ENCODE measurements at places on chromosomes 6 and 20.
A peak's percentile ranks its signal among the peaks of the same experiment; 100 is the strongest.

DNA sequence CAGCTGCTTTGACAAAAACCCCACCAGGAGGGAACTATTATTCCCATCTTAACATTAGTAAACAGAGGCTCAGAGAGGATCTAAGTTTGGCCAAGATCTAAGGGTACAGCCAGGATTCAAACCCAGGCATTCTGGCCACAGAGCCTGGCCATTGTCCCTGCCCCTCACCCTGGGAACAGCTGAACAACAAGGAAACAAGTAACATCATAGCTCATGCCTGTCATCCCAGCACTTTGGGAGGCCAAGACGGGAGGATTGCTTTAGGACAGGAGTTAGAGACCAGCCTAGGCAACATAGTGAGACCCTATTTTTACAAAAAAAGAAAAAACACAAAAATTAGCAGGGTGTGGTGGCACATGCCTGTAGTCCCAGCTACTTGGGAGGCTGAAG is 27.5 kb downstream of the TOX2 start:
- no peak for DNase-seq

DNA sequence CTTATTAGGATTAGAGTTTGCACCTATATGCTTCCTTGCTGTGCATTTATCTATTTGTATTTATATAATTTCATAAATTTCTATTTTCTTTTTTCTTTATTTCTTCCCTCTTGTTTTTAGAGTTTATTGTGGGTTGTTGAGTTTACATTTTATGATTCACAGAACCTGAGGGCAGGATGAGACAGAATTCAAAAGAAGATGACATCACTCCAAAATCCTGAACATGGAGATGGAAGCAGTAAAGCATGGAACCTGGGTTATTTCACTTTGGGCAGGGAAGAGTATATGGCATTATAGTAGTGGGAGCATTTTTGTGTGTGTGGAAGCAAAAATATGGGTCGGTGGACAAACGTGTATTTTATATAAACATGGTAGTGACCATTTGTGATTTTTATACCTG is 157.5 kb downstream of the RFX6 start:
- no peak for DNase-seq

DNA sequence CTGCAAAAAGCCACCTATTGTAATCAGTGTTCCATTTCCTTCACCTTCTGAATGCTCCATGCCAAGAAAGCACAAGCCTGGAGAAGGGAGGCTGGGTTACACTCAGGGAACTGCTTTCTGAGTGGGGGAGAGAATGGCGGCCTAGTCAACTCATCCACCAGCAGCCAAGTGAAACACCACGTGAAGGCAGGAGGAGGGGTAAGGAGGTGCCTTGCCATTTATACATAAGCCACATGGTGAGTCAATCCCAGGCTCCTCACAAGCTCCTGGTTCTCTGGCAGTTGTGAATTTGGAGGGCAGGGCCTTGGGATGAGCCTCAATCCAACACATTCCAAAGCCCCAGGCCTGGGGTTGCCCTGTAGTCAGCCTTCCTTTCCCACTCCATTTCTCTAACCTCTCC is 149.4 kb downstream of the CD24 start:
- no peak for DNase-seq

- DNase-seq, result no peak
Observed at GRCh38 chr20:7586481-7586880, 353.8 kb downstream of the HAO1 start.

GRCh38 chr6:37919417-37920157 is 100.1 kb downstream of the ZFAND3 start:
- DNase-seq, result no peak

DNA sequence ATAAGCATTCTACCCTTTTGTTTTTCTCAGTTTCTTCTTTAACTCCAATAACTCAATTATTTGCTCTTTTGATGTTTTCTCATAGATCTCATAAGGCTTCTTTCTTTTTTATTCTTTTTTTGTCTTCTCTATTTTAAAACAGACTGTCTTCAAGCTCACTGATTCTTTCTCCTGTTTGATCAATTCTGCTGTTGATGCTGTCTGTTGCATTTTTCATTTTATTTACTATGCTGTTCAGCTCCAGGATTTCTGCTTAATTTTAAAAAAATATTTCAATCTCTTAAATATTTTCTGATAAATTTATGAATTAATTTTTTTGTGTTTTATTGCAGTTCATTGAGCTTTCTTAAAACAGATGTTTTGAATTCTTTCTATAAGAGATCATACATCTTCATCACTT is 48.1 kb upstream of the SNAP91 start:
- DNase-seq, result no peak

DNA sequence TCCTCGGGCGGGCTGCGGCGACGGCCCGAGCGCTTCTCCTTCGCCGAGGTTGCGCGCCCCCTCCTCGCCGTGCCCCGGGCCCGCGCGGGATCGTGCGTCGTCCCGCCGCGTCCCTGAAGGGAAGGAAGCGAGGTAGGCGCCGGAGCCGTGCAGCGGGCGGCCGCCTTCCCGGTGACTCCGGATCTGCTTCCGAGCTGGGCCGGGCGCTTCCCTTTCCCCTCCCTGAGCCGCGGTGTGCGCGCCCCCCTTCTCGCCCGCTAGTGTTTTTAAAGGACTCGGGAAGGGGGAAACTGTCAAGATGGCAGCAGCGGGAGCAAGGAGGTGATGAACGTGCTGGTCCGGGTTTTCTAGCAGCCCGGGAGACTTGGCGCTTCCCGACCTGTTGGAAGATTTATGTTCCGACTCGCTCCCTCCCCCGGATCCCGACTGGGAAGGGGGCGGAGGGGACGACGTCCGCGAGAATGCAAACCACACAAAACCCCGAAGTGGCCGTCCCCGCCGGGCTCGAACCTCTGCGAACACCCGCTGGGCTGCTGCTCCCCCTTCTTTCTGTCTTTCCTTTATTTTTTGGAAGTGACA is 744 bp upstream of the FOXO3 start:
- no peak for DNase-seq

DNA sequence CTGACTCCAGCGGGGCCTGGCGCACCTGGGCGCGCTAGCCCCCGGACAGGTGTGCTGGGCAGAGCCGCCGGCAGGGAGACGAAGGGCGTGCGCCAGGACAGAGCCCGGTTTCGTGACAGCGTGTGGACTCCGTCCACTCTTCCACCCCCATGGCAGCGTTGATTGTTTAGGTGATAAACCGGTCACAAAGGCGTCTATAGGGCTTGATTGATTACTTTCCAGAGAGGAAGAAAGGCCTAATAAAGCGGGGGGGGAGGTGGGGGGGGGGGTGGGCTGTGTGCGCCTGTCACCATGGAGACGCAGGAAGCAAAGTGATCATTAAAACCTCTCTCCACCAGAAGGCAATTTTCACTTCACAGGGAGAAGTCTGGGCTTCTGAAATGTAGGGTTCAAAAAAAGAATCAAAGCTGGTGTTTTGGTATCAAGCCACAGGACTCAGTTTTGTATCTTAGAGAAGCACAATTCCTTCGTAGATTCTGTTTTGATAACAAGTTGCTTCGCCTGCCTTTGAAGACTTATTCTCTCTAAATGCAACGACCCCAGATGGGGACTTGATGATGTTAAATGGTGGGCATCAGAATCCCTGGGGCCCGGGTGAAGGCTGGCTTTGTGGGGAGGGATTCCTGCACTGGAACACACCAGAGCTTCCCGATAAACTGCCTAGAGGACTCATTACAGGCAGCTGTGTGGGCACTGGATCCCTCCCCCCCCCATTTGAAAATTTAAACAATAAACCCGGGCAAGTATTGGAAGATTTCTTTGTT is 1.4 kb downstream of the PHACTR3 start:
- no peak for DNase-seq

GRCh38 chr6:25694366-25694765 is 42.4 kb downstream of the SCGN start:
- no peak for DNase-seq

GRCh38 chr6:84280030-84280429 is 52.6 kb upstream of the CEP162 start:
- no peak for DNase-seq

DNA sequence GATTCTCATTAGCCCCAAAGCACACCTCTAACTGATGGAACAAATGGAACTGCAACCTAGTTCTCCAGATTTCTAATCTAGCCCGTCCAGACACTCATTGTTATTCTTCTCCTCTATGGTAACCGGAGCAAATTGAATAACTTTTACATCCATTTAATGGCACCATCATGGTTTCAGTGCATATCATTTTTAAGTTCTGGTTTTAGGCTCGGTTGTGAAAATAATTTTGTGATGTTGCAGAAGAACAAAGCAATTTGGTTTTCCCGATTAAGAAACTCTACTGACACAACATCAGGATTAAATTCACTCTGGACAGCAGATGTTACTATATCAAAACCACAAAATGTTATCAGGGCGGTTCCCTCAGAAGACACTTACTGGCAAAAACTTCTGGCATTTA is 42.5 kb upstream of the HBS1L start:
- DNase-seq, result no peak

GRCh38 chr6:125679128-125679527 is 70.3 kb upstream of the HEY2 start:
- DNase-seq, result no peak

- no peak for DNase-seq
Observed at GRCh38 chr6:133891927-133892812, 3.3 kb downstream of the TCF21 start.

DNA sequence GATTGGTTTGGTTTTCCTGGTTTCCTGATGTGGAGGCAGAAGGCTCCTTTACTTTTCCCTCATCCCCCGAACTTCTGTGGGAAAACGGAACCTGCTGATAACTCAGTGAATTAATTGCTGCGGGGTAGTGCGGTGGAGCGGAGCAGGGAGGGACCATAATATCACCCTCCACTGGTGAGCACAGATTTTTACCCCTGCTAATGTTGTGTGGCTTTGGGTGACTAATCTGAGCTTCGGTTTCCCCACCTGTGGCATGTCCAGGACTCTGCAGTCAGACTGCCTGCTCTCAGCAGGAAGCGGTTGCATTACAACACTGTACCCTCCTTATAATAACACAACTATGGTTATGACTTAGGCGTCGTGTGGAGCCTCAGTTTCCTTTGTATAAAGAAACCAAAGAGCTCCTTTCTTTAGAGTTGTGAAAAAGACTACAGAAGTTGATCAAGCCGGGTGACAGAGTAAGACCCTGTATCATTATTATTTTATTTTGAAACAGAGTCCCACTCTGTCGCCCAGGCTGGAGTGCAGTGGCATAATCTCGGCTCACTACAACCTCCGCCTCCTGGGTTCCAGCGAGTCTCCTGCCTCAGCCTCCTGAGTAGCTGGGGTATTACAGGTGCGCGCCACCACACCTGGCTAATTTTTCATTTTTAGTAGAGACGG is 2.2 kb upstream of the ID1 start:
- peak; percentile 71 for DNase-seq

DNA sequence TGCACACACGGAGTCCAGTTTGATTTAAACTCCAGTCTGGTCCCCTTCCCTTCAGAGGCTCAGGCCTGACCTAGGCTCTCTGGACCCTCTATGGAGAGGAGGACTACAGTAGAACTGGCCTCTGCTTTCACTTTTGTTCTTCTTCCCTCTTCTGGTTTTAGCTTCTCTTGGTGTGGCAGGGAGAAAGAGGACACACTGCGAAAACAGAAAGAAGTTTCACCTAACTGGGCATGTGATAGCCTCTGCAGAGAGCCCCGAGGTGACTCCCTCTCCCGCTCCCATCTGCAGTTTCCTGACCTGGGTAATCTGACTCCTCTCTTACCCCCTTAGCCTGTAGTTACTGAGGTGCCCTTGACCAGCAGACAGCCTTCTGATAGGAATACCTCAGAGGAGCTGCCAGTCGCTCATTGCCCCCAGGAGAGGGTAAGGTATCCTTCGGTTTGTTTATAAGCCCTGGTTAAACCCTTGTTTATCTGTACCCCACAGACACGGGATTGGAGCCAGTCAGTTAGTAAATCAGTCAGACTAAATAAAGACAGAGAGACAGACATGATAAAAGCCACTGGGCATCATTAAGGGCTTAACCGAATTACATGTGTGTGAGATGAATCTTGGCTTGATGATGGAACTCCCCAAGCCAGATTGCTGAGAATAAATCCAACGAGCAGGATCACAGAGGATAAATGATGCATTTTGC is 12.0 kb upstream of the DTNBP1 start:
- DNase-seq, result no peak

DNA sequence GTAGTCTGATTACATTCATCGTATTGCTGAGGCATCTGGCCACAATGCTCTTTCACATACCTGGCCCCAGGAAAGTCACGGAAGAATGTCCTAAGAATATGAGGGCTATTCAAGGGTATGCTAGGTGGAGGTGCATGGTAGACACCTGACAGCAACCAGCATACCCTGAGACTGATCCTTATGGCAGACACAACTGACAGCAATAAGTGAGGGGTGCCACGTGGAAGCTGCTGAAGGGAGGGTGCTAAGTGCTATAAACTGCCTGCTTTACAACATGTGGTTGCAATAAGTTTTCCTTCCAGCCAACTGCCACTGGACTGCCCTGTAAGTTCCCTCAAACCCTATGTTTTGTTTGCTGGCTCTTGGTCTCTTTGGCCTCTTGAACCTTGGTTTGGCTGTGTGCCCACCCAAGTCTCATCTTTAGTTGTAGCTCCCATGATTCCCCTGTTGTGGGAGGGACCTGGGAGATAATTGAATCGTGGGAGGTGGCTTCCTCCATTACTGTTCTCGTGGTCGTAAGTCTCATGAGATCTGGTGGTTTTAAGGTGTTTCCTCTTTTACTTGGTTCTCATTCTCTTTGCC is 201.3 kb upstream of the MOCS1 start:
- DNase-seq, result no peak

- DNase-seq, result no peak
Observed at GRCh38 chr6:4640139-4640538, 136.1 kb upstream of the CDYL start.

GRCh38 chr6:155647354-155647753 is 191.7 kb upstream of the NOX3 start:
- no peak for DNase-seq

- DNase-seq, result no peak
Observed at GRCh38 chr6:117329926-117330325, 64.6 kb downstream of the VGLL2 start.

- DNase-seq, result peak; percentile 72
Observed at GRCh38 chr20:34824806-34825529, 483 bp downstream of the NCOA6 start.

DNA sequence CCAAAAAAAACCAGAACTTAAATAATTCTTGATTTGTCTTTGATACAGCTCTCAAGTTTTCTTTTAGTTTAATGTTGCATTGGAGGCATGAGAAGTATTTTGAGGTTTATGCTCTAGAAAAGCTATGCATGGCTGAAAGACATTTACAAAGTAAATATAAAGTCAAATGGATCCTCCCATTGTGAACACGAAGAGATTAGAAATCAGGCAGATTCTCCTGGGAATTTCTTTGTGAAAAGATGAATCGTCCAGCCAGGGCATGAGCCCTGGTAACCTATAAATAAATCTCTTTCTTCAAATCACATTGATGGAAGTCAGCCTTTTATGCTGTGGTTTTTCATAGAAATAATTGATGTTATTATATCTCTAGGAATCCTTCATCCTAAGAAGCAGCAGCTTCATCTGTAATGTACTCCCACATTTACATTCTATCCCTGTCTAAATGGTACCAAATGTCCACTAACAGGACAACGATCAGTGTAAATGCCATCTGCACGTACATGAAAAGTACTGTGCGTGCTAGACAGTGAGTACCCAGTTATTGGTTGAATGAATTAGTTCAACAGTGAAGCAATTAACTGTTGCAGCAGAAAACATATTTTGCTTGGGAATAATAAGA is 143.6 kb downstream of the ALDH8A1 start:
- no peak for DNase-seq

Measured in activated T-cell treated with anti-CD3 and anti-CD28 coated beads, Interleukin-2, amount 50 U/mL, for 48 hours (primary cell).